NCI-H187 (cell line): ENCODE measurements at places on chromosomes 6 and 20.

DNA sequence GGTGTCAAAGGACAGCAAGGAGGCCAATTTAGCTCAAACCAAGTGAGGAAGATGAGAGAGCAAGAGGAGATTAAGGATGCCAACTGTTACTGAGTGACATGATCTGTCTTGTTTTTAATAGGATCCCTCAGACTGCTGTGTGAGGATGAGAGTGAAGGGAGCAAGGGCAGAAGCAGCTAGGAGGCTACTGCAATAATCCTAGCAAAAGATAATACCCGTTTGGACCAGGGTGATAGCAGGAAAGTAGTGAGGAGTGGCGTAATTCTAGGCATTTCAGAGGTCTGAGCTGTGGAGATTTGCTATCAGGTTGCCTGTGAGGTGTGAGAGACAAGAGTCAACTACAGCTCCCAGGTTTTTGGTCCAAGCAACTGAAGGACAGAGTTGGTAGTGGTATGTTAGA is 14.7 kb downstream of the UBE2V1 start:
- no peak for DNase-seq

DNA sequence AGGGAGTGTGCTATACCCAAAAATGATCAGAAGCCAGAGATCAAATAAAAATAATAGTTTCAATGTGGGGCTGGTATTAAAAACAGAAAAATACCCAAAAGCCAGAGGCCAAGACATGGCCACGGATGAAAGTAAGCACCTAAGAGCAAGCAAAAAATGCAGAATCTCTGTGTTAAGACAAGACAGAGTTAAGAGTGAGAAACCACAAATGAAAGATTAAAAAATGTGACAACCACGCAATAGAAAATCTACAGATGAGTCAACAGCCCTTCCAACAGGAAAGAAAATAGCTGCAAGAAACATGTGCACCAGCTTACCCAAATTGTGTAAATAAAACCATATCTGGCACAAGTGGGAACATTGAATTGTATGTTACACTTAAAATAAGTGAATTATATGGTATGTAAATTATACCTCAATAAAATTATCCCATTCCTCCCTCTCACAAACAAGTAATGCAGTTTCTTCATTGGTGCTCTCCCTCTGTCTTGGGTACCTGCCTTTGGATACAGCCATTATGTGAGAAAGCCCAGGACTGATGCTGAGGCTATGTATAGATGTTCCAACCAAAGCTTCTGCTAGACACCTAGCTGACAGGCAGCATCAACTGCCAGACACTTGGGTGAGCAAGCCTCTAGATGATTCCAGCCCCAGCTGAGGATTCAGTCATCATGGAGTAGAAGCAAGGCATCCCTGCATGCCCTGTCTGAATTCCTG is 55.3 kb upstream of the UFL1 start:
- no peak for DNase-seq

DNA sequence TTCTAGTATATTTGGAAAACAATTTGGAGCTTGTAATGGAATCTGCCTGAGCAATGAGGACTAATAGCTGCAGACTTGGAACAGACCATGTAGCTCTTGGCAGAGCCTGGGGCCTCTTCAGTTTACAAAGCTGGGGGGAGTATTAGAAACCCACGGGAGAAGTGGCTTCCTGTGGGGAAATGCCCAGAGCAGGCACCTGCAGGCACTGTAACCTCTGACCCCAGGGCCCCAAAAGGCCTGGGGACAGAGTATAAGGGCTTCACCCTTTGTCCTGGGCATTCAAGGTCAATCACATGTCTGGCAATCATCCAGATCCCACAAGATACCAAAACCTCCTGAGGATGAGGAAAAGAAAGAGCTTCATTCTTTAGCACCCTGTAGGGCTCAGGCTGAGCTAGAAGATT is 19.4 kb downstream of the PKIG start:
- no peak for DNase-seq

- DNase-seq, result no peak
Measured at GRCh38 chr6:11798096-11798495, 19.5 kb upstream of the ADTRP start.

- DNase-seq, result no peak
Measured at GRCh38 chr20:63330940-63331339, 30.2 kb downstream of the CHRNA4 start.

GRCh38 chr20:17965042-17965697 is 3.4 kb downstream of the SNX5 start:
- DNase-seq, result no peak

DNA sequence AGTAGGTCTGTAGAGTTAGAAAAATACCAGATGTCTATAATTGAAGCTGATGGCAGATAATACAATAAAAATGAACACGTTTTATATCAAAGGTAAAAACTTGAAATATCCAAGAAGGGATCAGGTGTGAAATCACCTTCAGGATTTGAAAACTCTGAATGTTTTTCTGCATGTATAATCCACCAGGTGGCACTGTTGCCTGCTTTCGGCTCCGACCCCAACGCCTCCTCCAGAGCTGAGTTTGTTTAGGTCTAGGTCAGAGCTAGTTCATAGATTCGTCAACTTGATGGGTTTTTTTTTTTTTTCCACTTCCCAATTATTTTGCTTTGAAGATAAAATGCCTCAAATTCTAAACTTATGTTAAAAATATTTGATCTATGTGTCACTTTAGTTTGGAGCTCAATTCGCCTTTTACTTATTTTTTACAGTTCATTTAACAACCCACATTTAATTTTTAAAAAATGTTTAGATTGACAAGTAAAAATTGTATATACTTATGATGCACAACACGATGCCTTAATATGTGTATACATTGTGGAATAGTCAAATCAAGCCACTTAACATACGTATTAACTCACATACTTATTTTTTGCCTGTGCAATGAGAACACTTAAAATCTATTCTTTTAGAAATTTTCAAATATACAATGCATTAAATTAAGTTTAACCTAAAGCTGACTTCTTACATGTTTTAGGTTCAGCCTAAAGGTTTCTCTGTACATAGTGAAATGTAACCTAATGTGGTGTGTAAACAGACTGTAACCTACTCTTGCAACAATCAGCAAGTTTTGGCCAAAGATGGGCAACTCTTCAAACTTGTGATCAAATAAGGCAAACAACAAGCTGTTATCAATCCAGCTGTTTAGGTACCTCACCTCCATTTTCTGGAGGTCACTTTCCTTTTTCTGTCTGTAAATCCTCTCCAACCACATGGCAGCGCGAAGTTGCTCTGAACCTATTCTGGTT is 39.4 kb upstream of the ENPP4 start:
- no peak for DNase-seq

DNA sequence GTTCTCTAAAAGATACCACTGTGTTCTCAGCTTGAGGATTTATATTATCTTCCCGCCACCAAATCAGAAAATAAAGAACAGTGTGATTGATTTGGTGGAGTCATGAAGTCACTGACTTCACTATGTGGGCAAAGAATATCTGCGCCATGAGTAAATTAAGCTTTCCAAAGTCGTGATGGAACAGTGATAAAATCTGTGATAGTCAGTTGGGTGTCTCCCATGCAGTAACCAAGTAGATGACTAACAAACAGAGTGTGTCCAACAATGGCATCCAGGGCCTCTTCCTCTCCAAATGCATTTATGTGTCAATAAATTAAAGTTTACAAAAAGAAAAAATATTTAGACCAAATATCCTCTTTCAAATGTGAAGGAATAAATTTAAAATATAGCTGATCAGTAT is 87.0 kb upstream of the DST start:
- DNase-seq, result no peak

DNA sequence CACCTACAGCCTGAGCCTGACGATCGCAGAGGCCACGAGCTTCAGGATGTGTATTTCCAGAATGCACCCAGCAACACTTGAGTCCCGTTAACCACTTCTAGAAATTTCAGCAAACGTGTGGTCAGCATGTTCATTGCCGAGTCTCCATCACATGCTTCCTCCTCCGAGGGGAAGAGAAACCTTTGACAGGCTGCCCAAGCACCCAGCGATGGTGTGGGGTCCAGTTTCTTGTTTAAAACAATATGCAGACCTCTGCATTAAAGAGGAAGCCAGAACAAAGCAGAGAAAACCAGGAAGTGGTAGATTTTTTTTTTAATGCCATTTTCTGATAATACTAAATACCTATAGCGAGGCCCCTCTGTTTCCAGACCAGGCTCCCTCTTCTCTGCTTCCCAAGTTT is 71.9 kb downstream of the GNAS-AS1 start:
- no peak for DNase-seq

DNA sequence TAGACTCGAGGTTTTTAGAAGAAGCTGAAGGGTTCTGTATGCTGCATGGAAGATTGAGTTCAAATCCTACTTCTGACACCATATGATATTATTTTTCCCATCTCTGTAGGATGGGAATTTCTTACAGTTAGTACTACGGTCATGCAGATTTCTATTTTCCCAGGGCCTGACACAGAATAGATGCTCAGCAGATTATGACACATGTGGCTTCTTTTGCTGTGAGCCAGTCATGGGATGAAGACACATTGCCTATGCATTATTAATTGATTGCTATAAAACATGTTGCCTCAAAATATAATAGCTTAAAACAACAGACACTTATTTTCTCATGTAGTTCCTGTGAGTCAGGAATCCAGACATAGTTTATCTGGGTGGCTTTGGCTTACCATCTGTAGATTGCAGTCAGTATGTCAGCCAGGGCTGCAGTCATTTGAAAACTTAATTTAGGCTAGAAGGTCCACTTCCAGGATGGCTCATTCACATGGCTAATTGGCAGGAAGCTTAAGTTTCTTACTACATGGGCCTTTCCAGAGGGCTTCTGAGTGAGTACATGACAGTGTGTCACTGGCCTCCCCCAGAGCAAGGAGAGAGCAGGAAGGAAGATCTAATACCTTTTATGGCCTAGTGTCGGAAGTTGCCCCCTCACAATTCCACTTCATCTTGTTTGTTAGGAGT is 29.5 kb downstream of the TOP1 start:
- no peak for DNase-seq

DNA sequence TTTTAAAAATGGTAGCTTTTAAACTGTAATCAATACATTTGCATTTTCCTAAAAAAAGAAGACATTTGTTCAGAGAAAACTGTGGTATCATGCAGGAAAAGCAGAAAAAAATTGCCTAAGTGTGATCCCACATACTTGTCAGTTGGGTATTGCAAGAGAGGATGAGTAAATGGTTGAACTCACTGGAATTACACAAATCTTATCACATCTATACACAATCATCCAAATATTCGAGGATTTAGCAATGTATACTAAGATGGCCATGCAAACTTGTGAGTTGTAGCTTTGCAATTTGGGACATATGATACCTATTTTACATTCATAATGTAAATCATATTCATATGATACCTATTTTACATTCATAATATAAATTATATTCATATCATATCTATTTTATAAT is 58.2 kb upstream of the GJE1 start:
- no peak for DNase-seq

DNA sequence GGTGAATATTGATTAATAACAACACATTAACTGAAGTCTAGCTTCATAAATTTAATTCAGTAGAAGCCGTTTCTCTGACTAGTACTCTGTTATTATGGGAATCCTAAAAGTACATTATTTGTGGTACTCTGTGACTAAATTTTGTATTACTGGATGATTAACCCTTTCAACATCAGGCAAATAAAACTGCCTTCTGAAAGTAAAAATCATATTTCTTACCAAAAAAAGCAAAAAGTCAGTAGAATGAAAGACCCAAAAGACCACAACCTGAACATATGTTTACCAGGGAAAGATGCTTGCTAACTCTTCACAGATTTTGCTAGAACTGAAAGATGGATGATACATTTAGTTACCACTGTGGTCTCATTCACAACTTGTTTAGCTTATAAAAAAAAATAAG is 73.2 kb downstream of the AHI1 start:
- DNase-seq, result no peak

DNA sequence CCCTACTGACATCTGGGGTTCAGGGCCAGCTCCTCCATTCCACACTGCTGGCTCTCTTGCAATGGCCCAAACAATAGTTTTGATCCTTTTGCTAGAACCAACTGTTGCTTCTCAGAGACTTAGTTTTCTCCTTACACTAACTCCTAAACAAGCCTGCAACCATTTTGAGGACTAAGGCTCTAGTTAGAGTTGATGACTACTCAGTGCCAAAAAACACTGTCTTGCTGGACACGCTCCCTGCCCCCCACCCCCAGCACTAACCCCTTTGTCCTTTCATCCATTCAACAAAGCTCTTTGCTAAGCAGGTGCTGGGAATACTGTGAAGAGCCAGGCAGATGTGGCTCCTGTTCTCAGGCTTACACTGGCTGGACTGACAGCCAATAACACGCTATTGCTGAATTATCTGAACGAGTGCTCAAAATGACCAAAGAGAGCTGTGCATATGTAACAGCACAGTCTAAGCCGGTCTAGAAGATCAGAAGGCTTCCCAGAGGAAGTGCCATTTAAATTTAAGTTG is 17.6 kb downstream of the GCLC start:
- no peak for DNase-seq

- DNase-seq, result no peak
Measured at GRCh38 chr6:167485186-167485978, 160.5 kb downstream of the TTLL2 start.

- no peak for DNase-seq
Measured at GRCh38 chr6:110298916-110299315, 59.2 kb downstream of the METTL24 start.

GRCh38 chr6:23388086-23388783 is 737.8 kb upstream of the NRSN1 start:
- no peak for DNase-seq

DNA sequence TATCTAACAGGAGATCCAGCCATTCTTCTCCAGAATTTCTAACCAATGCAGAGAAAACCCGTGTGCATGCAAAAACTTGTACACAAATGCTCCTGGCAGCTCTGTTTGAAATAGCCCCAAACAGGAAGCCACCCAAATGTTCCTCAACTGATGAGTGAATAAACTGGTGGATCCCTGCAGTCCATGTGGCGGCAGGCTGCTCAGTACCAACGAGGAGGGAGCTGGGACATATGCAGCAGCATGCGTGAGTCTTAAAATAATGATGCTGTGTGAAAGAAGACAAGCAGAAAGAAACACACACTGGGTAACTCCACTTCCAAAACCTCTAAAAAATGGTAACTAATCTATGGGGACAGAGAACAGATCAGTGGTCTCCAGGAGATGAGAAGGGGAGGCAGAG is 542.1 kb upstream of the AGPAT4 start:
- no peak for DNase-seq

- DNase-seq, result no peak
Measured at GRCh38 chr6:133701633-133702331, 187.1 kb upstream of the TCF21 start.

DNA sequence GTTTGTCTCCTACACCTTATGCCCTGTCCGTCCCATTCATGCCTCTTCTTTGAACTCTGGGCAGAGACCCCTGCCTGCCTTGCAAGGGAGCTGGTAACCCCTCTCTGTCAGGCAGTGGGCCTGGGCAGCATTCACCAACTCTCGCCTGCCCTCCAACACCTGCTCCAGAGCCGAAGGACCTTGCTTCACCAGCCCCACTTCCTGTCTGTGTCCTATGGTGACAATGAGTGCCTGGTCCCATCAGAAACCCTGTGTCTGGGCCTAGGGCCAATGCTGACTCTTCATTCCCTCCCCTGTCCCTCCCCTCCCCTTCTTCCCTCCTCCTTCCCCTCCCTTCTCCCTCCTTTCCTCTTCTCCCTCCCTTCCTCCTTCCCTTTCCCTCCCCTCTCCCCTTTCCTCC is 22.8 kb upstream of the PCMTD2 start:
- no peak for DNase-seq

- no peak for DNase-seq
Measured at GRCh38 chr6:122677406-122677805, 67.2 kb downstream of the PKIB start.
